ENCODE measurements at places on chromosomes 5 and 9.

DNA sequence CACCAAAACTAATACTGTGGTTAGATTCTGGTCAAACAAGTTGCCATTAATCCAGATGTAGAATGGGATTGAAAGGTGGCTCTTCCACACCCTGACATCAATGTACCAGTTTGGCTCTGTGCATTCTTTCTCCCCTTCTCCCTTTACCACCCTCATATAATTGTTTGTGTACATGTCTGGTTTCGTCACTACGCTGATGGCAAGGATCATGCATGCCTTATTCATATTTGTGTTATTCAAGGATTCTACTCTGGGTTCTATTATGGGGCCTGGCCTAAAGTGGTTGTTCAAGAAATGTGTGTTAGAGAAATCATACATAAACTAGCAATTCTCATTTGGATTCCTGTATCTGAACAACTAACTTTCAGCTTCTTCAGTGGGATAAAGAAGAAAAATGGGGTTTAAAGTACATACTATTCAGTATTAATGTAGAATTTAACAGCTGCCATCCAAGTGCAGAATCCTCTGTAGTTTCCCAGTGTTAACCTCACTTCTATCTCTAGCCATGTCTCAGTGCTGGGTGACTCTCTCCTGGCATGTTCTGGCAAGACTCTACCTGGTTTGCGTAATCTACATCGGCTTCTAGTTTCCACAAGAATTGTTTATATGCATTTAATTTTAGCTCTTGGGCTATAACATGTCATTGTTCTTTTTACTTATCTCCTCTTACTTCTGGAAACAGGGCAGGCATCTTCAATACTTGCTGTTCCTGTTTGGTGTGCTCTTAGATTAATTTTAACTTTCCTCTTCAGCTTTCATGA, 27.9 kb upstream of the CDKN2B start:
- DNase-seq, result no peak

DNA sequence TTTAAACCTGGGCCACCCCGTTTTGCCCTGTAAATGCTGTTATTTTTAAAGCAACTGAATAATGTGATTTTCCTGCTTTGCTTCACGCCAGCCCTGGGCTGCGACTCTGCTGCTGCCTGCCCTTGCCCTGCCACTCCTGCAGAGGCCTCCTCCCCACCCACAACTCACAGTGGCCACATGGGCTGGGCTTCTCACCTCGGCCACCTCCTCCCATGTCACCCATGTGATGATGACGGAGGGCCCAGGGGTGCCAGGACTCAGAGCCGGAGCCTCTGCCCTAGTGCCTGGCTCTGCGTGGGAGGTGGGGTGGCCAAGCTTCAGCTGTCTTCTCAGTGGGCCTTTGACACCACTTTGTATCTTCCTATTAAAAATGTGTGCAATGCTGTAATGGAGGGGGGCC, 48.1 kb upstream of the NKD2 start:
- DNase-seq, result no peak

- DNase-seq, result no peak
Measured at GRCh38 chr9:107898761-107899160, 409.2 kb upstream of the KLF4 start.

- DNase-seq, result no peak
Measured at GRCh38 chr5:140114341-140115185, 654 bp downstream of the PURA start.

DNA sequence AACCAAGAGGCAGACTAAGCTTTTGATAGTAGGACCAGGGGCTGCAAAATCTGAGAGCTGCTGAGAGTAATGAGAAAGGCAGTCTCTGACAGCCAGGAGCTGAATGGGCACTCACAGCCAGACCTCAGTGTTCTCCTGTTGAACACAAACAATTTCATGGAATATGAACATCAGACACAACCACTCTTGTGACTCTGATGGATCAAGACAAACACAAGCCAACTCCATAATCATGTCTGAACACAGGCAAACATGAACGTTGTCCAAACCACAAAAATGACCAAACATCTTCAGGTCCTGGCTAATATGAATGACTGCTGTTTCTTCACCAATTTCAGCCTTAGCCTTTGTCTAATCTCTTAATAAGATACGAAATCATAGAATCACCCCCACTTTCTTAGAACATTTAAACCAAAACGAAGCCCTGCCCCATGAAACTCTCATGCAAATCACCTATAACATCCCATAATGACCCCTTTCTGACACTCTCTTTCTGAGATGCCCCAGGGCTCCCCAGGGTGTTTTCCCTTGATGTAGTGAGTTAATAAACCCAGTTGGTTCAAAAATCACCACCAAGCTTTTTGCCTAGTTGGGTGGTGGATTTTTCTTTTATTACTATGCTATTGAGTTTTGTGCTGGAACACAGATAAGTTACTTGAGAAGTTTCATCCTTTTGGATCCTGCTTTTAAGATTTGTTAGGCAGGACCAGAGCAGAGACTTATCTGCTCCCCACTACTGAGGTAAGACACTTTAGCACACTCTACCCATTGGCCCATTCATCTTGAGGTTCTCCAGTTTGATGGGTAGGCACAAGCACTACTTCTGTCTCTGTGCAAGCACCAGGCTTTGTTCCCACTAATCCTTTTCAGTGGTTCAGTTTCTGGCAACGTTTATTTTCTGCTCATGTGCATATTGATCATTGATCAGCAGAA, 5.9 kb upstream of the ERAP2 start:
- no peak for DNase-seq

- DNase-seq, result no peak
Measured at GRCh38 chr9:21677387-21677786, 125.0 kb upstream of the MTAP start.

- no peak for DNase-seq
Measured at GRCh38 chr9:120714846-120715388, 647 bp upstream of the MEGF9 start.

GRCh38 chr5:133866903-133867245, 101.6 kb downstream of the C5orf15 start:
- DNase-seq, result no peak
